ENCODE measurements at places on chromosomes 5 and 9. TPM values are rescaled to one million over a fixed set of nuclear protein-coding genes. Genes with fewer than 3 reads are reported as not detected.

Gene TEX48
- total RNA-seq: not detected

Gene SPINK7
- total RNA-seq: not detected

Gene TMEM174
- not detected for total RNA-seq

Gene WNK2
- under 0.01 TPM for total RNA-seq

Gene EPB41L4A
- 0.51 TPM for total RNA-seq

Gene SPATA31A3
- not detected for total RNA-seq

Gene C8G
- total RNA-seq: 1.2 TPM

Gene ANKRD18A
- total RNA-seq: not detected

Gene EGFLAM
- total RNA-seq: 0.33 TPM

Gene PCDHGB2
- total RNA-seq: 4.6 TPM

Gene ELAVL2
- total RNA-seq: under 0.01 TPM

Gene GLDC
- 0.51 TPM for total RNA-seq

Gene SH3GL2
- under 0.01 TPM for total RNA-seq

Gene DTWD2
- 5.4 TPM for total RNA-seq

Gene SERF1A
- 4.4 TPM for total RNA-seq

Gene OR13F1
- not detected for total RNA-seq

Gene RORB
- total RNA-seq: 2.1 TPM

Gene PCA3
- not detected for total RNA-seq

Gene CD72
- 1.0 TPM for total RNA-seq

Gene HEXB
- 214 TPM for total RNA-seq

Gene CEL
- total RNA-seq: under 0.01 TPM

Gene SPATA31C2
- total RNA-seq: not detected

Gene POU5F2
- 0.51 TPM for total RNA-seq

Gene PCDHA9
- total RNA-seq: 0.26 TPM

Gene XRCC4
- total RNA-seq: 6.7 TPM

Gene ADRB2
- total RNA-seq: 4.5 TPM

Gene PCDHA1
- total RNA-seq: under 0.01 TPM

Gene LVRN
- total RNA-seq: 0.17 TPM

Gene KIF4B
- under 0.01 TPM for total RNA-seq

Gene NIPAL4
- 0.17 TPM for total RNA-seq

Gene ZNF883
- 6.2 TPM for total RNA-seq
